ENCODE measurements at places on chromosomes 1 and 21.

DNA sequence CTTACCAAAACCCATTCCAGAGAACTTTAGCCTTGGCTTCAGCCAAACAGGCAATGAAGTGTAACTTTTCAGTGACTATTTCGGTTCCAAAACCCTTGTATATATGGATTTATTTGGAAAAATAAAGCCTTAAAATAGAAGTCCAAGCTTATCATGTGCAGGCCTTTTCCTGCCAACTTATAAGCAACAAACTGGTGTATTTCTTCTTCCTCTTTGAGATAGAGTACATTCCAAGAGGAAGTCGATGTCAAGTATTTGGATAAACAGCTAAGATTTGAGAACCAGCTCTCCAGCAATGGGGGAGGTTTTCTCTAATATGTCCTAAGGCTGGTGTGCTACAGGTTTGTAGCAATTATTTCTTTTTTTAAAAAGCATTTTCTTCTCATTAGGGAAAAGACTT is 407.8 kb downstream of the DUSP10 start:
- DNase-seq, result no peak

GRCh38 chr21:34544032-34544496 is 32.1 kb upstream of the KCNE1 start:
- peak; percentile 67 for DNase-seq

- no peak for DNase-seq
Measured at GRCh38 chr1:206465951-206466350, 4.3 kb upstream of the IKBKE start.

DNA sequence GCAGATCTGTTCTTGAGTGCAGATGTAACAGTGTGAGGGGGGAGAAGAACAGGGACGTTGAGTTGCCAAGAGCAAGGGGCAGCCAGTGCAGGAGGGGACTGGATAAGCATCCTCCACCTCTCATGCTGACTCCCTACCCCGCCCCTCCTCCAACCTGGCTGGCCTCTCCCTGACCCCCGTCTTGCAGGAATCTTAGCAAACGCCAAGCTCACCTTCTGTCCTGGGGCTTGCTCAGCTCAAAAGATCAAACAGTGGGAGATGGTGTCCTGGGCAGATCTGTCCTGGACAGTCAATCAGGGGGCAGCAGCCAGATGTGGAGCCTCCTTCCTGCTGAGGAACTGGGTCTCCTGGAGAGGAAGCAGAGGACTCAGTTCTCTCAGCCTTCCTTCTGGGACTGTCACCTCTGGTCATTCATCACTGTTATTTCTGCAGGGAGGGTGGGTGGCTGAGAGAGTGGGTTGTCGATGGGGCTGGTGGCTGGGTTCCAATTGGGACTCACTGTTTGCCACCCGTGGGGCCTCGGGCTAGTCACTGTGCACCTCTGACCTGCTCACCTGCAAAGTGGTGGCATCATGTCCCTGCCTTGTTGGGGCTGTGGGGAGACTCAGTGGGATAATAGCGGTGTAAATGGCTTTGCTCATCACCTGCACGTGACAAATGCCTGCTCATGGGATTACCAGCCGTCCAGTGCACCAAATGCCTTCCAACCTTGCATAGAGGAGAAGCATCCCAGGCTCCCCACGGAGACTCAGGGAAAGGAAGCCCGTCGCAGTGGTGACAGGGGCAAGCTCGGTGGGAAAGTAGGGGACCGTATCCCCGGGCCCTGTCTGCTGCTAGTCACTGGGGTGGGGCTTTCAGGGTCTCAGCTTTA is 154.4 kb downstream of the PTPRU start:
- DNase-seq, result no peak

- DNase-seq, result no peak
Measured at GRCh38 chr1:6779089-6779805, 6.0 kb upstream of the CAMTA1 start.

DNA sequence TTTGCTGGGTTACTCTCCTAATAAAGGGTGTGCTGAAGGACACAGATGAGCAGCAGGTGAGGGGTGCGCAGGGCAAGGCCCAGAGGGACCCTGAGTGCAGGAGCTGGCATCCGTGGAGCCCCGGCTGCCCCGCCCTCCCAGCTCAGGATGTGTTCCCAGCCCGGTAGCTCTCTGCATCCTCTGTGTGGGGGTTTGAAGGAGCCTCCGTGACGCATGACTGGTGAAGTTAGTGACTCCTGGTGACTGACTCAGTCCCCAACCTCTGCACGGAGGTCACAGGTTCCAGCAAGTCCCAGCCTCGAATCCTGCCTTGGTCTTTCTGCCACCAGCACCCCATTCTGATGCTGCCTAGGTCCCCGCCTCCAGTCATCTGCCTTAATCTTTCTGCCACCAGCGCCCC is 21.6 kb upstream of the TSPEAR start:
- DNase-seq, result no peak

- DNase-seq, result no peak
Measured at GRCh38 chr1:220921971-220922635, 42.9 kb downstream of the HLX start.

DNA sequence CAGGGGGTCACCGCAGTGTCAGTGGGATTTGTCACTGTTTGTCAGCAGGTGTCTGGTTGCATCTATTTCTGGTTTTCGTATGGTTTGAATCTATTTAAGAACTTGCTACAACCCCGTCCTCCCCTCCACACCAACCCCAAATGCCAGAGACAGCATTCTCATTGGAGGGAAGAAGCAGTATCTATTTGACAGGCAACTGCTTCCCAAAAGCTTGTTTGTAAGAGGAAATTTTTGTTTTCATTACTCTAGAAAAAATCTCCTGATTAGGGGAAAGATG is 54.4 kb downstream of the NR5A2 start:
- DNase-seq, result no peak

DNA sequence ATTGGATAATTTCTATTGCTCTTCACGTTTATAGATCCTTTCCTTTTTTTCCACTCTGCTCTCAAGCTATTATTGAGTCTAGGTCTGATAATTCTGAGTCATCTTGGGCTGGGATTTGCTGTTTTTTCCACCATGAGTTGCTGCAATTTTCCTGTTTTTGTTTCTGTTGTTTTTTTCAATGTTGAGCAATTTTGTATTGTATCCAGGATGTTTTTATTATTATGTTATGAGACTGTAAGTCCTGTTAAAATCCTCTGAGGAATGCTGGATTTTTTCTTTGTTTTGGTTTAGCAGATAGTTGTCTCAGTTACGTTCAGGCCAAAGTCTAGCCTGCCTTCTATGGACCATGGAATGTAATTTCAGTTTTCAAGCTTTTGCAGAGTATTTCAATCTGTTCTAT is 13.0 kb upstream of the SLC35A3 start:
- no peak for DNase-seq

DNA sequence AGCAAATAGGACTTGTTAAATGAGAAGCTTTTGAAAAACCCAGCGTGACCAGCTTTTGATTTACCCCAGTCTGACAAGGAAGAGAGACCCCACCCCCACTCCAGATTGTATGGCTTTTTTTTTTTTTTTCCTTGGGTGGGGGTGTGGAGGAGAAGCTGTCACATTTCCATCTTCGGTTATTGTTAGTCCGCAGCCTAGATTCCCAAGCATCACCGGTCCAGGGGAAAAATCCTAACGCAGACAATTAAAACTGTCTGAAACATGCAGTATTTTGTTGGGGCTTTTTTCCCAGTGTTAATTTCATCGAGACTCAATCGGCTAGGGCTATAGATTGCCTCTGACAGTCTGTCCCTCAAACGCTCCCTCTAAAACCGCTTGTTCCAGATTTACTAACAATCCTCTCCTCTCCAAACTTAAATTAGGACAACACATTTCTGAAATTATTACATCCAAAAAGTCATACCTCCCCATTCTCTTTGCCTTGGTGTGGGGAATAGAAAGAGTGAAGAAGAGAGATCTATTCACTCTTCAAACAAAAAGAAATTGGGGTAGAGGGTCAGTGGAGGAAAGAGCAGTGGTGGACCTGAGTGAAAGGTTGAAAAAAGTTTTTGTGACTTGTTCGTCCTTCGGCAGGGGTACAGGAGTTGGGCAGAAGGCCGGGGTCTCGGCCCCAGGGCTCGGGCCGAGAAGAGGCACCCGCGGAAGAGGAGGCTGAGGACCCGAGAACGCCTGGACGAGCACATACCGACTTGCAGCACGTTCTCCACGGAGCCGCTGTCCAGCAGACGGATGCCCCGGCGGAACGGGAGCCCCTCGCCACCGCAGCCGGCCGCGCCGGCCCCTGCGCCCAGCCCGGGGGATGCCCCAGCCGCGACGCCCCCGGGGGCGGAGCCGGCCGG is 1.1 kb downstream of the ZSWIM5 start:
- no peak for DNase-seq

DNA sequence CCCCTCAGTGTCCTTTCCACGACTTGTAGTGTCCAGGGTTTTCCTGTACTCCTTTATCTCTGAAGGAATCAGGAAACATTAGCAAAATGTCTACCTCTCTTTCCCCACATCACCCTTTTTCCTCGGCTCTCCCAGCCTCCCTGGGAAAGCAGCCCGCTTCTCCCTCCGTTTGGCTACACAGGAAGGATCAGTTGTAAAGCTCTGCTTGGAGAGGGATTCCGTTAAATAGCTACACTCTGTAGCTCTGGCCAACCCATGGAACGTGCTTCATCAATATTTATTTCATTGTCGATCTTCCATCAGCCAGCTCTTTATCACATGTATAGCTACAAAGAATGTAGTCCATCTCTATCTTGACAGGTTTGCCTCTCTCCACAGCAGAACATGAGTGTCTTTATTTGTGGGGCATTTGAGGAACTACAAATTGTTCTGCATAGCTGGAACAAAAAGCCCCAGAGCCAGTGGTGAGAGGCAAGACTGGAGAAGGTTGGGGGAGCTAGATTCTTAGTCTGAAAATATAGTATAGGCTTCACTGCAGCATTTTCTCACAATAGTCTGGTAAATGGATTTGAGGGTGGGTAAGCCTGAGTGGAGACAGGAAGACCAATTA is 191.8 kb downstream of the SLC35F3 start:
- no peak for DNase-seq

- DNase-seq, result peak; percentile 41
Measured at GRCh38 chr1:156295391-156295947, at the start of gene GLMP. Gene GLMP (minus strand): TSS chr1:156295679. CDS start chr1:156295645, 34 bp downstream.

DNA sequence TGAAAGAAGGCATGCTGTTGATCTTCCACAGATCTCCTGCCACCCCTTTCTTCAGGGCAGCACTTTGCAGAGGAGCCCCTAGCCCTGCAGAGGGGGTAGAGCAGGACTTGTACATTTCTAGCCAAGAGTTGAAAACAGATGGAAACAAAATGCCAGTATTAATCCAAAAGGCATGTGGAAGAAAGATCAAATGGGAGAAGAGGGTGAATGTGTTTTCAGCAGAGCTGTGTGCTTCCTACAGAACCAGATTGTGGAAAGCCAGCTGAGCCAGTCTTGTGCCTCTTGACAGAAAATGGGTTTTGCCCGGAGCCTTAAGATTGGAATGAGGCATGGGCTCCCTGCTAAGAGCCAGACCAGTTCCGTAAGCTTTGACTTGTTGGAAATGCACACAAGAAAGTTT is 105.2 kb upstream of the TSPAN2 start:
- DNase-seq, result no peak

- no peak for DNase-seq
Measured at GRCh38 chr1:223312705-223313414, 51.1 kb downstream of the SUSD4 start.

GRCh38 chr1:19640363-19641316 is 3.5 kb upstream of the NBL1 start:
- DNase-seq, result peak; percentile 49

GRCh38 chr1:228765168-228765946 is 30.1 kb downstream of the RHOU start:
- no peak for DNase-seq

DNA sequence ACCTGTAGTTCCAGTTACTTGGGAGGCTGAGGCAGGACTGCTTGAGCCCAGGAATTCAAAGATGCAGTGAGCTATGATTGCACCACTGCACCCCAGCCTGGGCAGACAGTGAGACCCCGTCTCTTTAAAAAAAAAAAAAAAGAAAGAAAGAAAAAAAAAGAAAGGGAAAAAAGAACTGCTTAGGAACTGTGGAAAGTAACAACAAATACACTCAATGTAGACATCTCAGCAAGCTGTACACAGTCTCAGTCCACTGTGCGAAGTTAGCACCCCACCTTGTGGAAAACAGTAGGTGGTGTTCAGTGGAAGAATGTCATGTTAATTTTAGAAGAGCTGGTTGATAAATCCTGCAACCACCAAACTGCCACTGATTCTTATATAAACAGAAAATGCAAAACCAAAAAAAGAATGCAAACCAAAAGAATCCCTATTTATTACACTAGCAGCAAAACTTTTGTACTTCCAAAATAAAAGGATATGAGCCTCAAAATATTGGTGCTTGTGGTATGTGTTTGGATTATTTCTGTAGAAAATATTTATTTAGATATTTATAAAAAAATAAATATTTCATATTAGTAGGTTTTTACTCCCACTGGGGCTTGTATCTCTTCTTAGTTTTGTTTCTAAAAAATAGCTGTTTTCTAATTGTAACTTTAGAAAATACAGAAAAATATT is 31.1 kb downstream of the ALG14 start:
- peak; percentile 68 for DNase-seq

GRCh38 chr1:206691604-206692003 is 6.9 kb downstream of the MAPKAPK2 start:
- DNase-seq, result no peak

Measured in breast epithelium (tissue), 4 donors.